ENCODE measurements at places on chromosomes 3 and 15. TPM values are rescaled to one million over a fixed set of nuclear protein-coding genes. Genes with fewer than 3 reads are reported as not detected.

MKRN3 gene
- polyA plus RNA-seq = 1.2 TPM

TMEM266 gene
- polyA plus RNA-seq = 0.05 TPM

CHL1 gene
- 0.25 TPM for polyA plus RNA-seq

SLC12A8 gene
- 15.3 TPM for polyA plus RNA-seq

SCN11A gene
- 0.05 TPM for polyA plus RNA-seq

MYH15 gene
- polyA plus RNA-seq = 0.61 TPM

A4GNT gene
- not detected for polyA plus RNA-seq

MEX3B gene
- polyA plus RNA-seq = 6.3 TPM

HYAL1 gene
- polyA plus RNA-seq = 0.25 TPM

RAB6B gene
- polyA plus RNA-seq = 2.3 TPM

SCAMP5 gene
- 2.1 TPM for polyA plus RNA-seq

OCA2 gene
- polyA plus RNA-seq = not detected

GP5 gene
- polyA plus RNA-seq = 0.10 TPM

RAD54L2 gene
- polyA plus RNA-seq = 8.1 TPM

KIF23 gene
- 14.6 TPM for polyA plus RNA-seq

SYNPR gene
- polyA plus RNA-seq = not detected

NANOGP8 gene
- 0.15 TPM for polyA plus RNA-seq

CELSR3 gene
- polyA plus RNA-seq = 0.55 TPM

RLBP1 gene
- not detected for polyA plus RNA-seq

ITGA11 gene
- polyA plus RNA-seq = 24.0 TPM

ARMC8 gene
- 48.2 TPM for polyA plus RNA-seq

CEP19 gene
- polyA plus RNA-seq = 2.0 TPM

CELF6 gene
- polyA plus RNA-seq = 0.10 TPM

TMIE gene
- not detected for polyA plus RNA-seq

CPA3 gene
- not detected for polyA plus RNA-seq

ALAS1 gene
- polyA plus RNA-seq = 61.7 TPM

ITPKA gene
- polyA plus RNA-seq = 1.5 TPM

KLHL40 gene
- not detected for polyA plus RNA-seq

GCSAM gene
- polyA plus RNA-seq = not detected

STRIT1 gene
- not detected for polyA plus RNA-seq

OR5K2 gene
- not detected for polyA plus RNA-seq

HOMER2 gene
- polyA plus RNA-seq = 0.61 TPM

UPK1B gene
- polyA plus RNA-seq = 0.32 TPM

CD96 gene
- polyA plus RNA-seq = 0.41 TPM

FYCO1 gene
- 17.9 TPM for polyA plus RNA-seq
